ENCODE measurements at places on chromosomes 12 and 14. TPM values are rescaled to one million over a fixed set of nuclear protein-coding genes. Genes with fewer than 3 reads are reported as not detected.

Gene ENDOU
- not detected for total RNA-seq

Gene PRICKLE1
- total RNA-seq = 36.7 TPM

Gene ABCD2
- not detected for total RNA-seq

Gene EPS8
- total RNA-seq = 35.0 TPM

Gene PPFIA2
- total RNA-seq = 0.40 TPM

Gene SOX5
- 0.42 TPM for total RNA-seq

Gene WNK1
- total RNA-seq = 65.4 TPM

Gene CCDC38
- not detected for total RNA-seq

Gene RHOF
- 7.6 TPM for total RNA-seq

Gene KLRC4
- total RNA-seq = not detected

Gene TPPP2
- not detected for total RNA-seq

Gene PMCH
- 0.66 TPM for total RNA-seq

Gene PUS1
- 27.1 TPM for total RNA-seq

Gene LRRC43
- 2.2 TPM for total RNA-seq

Gene SOAT2
- not detected for total RNA-seq

Gene ANKS1B
- total RNA-seq = 0.07 TPM

Gene LRP1-AS
- total RNA-seq = not detected

Gene GPR84
- total RNA-seq = not detected

Gene HOXC12
- total RNA-seq = not detected
